Stimulated activated CD4-positive, alpha-beta T cell treated with anti-CD3 and anti-CD28 coated beads, TNF-alpha, amount 100 ng/mL, for 1 hour (primary cell): ENCODE measurements at places on chromosomes 2 and 18.

- no peak for DNase-seq
Observed at GRCh38 chr2:203997980-203998809, 61.6 kb downstream of the ICOS start.

DNA sequence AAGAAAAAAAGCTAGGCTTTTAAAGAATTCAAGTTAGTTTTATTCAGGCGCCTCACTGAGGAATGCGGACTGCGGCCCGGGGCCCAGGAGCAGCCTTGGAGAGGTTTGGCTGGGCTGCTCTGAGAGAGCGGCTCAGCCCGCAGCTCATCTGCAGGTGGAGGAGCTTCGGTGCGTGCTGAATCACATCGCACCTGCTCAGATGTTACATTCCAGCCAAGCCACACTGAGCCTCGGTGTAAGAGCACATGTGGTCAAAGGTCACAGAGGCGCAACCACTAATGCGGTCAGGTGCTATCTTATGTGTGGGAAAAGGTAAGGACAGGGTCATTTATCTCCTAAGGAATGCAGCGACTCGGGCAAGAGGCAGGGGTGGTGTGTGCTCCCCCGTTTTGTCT, 17.1 kb upstream of the CNDP1 start:
- DNase-seq = no peak

GRCh38 chr2:205763708-205764211, 81.5 kb downstream of the NRP2 start:
- DNase-seq = no peak

- no peak for DNase-seq
Observed at GRCh38 chr2:57549642-57550102, 496.9 kb upstream of the VRK2 start.

GRCh38 chr18:45635893-45636509, 20.7 kb downstream of the SLC14A2 start:
- DNase-seq = no peak

DNA sequence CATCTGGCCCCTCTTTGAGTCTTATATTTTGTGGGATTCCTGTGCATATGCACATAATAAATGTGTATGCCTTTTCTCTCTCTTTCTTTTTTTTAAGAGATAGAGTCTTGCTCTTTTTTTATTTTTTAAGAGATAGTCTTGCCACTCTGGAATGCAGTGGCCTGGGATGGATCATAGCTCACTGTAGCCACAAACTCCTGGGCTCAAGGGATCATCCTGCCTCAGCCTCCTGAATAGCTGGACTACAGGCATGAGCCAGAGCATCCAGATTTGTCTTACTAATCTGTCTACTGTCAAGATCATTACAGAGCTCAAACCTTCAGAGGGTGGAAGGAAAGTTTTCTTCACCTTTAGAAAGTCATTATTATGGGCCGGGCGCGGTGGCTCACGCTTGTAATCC, 342.2 kb upstream of the LRRTM4 start:
- no peak for DNase-seq

DNA sequence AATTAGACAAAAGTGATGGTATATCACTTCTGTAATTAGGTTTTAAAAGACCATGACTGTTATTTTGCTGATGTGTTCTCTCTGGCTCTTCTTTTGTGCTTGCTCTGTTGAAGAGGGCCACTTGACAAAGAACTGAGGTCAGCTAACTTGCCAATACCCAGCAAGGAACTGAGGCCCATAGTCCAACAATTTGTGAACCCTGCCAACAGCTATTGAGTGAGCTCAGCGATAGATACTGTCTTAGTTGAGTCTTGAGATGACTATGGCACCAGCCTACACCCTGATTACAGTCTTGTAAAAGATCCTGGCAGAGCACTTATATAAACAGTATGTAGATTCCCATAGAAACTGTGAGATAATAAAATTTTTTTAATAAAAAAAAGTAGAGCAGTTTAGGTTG, 103.0 kb downstream of the BMPR2 start:
- DNase-seq = no peak

DNA sequence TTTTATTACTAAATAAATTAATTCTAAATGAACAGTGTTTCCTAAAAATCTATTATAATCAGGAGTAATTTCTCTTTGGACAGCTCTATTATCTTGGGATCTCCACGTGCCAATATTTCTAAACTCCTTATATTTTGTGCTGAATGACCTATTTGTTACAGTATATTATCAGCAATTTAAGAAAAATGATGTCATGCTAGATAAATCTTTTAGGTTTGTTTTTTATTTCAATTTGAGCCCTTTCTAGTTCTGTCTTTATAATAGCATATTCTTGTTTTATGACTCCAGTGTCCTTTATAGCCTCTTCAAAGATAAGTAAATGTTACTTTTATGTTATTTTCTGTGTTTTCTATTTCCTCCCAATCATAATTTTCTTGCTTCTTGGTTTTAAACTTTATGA, 269.2 kb downstream of the CCDC102B start:
- DNase-seq = no peak

DNA sequence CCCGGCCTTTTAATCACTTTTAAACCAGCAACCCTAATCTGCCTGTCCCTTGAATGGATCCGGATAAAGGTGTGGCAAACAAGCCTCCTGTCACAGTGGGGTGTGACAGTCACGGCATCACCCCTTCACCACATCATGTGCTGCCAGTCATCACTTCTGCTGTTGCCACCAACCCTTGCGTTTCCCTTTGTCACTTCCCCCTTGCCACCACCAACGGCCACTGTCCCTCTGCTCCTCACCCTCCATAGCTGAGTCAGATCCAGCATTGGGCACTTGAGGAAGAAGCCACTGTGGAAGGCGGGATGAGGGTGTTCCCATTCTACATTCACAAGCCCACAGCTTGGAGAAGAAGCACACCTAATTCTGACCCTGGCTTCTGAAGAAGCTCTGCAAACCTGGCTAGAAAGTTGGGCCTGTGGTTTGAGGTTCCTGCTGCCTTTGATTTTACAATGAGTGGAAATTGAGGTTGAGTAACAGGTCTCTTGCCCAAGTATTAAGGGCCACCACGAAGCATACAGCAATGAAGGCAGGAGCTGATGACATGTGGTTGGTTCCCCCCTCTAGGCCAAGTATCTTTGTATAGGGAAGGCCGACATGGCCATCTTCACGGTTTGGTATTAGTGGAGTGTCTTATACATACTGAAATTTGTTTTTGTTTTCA, 22.9 kb upstream of the DARS1 start:
- DNase-seq = no peak

DNA sequence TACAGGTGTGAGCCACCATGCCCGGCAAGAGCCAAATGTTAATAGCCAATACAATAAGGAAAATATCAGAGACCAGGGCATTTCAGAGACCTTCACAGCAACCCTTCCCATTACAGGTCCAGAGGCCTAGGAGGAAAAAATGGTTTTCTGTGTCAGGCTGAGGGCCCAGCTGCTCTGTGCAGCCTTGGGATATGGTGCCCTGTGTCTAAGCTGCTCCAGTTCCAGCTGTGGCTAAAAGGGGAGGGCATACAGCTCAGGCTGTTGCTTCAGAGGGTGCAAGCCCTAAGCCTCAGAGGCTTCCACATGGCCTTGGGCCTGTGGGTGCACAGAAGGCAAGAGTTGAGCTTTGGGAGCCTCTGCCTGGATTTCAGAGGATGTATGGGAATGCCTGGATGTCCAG, 20.1 kb upstream of the CCDC195 start:
- no peak for DNase-seq

DNA sequence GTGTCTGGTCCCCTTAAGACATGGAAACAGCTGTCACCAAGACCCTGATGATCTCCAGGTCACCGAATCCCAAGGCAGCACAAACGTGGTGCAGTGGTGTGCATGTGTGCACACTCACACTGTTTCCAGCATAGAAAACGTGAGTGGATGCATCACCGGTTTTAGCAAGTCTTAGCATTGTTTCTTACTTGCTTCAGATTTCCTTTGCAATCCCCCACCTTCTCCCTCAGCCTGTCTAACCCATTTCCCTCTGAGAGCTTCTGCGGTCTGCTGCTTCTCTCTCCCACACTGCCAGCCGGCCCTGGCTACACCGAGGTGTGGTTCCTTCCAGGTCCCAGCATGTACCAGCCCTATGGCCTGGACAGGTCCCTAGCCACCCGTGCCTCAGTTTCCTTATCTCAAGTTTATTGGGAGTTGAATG, 343.4 kb upstream of the HS6ST1 start:
- no peak for DNase-seq

DNA sequence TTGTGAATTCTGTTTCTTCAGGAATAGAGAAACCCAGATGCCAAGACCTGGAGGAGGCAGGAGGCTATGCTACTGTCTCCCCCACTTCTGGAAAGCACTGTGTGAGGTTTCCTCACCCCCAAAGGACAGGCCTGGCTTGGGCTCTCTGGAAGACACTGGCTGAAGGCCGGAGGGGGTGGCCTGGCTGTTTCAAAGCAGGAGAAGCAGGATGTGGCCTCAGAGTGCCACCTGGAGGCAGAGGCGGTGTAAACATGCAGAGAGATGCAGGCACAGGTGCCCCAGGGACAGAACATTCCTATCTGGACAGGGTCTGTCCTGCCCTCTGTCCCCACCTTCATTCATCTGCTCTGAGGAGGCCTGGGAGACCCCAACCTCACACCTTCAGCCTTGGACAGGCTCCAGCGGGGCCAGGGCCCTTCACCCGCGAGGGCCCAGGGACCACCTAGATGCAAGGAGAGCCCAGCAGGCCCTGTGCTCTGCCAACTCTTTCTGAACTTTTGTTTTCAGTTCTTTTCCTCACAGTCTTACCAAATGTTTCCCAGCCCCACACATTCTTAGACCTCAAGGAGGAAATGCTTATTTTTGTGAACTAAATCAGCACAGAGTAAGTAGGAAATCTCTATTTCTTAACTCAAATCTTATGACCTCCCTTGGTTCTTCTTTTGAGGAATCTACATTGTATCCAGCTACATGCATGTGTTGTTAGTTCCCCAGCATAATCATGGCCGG, 79.2 kb downstream of the LONRF2 start:
- DNase-seq = peak; percentile 17

- no peak for DNase-seq
Observed at GRCh38 chr2:19850056-19851050, 51.4 kb downstream of the TTC32 start.

DNA sequence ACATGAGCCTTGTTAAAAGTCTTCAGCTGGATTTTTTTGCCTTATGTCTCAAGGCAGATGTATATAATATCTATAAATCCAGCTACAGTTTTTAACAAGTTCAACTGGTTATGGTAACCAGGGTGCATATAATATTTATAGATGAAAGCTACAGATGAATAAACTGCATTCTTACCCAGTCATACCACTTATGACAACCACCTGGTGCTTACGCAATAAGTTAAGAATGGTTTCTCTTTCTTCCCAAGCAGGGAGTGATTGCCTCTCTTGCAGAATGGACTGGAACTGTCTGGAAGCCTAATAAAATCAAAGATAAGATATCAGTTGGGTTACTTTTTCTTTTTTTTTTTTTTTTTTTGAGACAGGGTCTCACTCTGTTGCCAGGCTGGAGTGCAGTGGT, 19.6 kb downstream of the DHX57 start:
- no peak for DNase-seq

GRCh38 chr2:198232281-198232680, 427.9 kb downstream of the PLCL1 start:
- no peak for DNase-seq

DNA sequence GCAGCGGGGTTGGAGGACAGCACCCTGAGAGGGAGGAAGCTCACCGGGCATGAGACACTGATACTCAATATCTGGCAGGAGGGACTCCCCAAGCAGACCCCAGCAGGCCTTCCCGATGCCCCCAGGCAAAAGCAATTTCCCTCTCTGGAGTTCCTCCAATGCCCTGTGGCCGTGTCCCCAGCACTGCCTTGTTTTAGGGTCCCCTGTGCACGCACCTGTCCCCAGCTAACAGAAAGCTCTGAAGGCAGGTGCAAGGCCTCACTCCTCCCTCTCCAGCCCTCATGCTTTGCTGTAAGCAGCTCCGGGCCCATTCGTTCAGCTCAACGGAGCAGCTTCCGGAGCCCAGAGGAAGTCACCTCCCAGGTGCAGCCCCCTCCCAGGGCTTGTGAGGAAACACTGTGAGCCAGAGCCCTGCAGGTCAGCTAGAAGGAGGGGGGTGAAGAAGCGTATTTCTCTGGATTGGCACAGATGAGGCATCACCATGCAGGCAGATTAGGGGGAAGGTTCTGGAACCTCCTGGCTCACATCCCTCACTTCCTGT, 50.3 kb upstream of the ID2 start:
- no peak for DNase-seq

GRCh38 chr2:164061129-164061746, 325.4 kb upstream of the FIGN start:
- DNase-seq = no peak

DNA sequence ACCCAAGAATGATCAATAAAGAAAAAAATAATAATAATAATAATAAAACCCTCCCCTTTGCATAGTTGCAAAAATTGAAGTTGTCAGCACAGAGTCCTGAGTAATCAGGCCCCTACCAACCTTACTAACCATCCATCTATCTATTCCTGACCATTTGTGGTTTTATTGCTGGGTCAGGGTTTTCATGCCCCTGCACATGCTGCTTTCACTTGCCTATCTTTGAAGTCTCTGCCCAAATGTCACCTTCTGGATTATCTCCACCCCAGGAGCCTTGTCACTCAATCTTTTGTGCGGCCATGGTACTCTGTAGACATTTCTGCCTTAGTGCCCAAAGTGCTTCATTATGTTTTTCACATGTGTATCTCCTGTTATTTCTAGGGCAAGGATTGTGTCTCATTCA, 35.1 kb downstream of the SLC30A6 start:
- no peak for DNase-seq

- no peak for DNase-seq
Observed at GRCh38 chr2:9333591-9334171, 89.6 kb downstream of the ITGB1BP1 start.

DNA sequence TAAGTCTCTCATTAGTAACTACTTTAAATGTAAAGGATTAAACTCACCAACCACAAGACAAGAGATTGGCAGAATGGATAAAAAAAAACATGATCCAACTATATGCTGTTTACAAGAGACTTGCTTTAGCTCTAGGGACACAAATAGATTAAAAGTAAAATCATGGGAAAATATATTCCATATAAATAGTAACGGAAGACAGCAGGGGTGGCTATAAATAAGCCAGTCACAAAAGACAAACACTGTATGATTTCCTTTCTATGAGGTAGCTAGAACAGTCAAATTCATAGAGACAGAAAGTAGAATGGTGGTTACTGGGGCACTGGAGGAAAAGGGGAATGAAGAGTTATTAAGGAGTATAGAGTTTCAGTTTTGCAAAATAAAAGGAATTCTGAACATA, 145.2 kb downstream of the THADA start:
- no peak for DNase-seq

DNA sequence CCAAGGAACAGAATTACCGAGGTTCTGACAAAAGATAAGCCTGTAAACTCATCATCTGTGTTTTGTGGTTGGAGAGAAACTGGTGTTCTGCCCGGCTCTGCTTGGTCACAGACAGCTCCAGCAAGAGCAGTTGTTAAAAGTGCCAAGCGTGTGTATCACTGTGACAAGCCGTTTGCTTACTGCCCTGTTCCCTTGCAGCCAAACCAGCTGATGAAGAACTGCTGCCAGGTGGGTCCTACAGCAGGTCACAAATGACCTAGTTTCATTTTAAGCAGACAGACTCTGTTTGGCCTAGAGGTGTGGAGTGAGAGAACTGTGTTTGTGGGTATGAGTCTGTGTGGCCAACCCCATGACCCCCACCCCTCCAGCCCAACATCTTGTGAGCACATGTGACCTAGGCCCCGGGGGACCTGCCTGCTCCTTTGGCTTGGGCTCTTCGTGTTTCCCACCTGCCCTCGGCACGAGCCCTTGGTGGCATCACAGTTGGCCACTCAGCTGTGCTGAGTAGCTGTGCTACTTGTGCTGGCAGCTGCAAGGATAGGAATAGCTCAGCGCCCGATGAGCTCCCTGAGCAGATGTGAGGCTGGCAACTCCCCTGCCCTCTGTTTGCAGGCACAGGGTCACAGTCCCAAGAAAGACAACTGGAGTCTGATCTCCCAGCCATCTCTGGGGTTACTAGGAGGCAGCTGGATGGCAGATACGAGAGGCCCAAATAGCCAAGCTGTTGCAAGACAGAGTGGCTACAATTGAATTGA, 9.7 kb downstream of the OXER1 start:
- no peak for DNase-seq
